ENCODE measurements at places on chromosomes 3 and 15.

- DNase-seq, result no peak
These were observed 349.8 kb upstream of the TPRG1 start for GRCh38 chr3:188822004-188822403.

- DNase-seq, result no peak
These were observed 13.2 kb downstream of the USP13 start for GRCh38 chr3:179666030-179666429.

DNA sequence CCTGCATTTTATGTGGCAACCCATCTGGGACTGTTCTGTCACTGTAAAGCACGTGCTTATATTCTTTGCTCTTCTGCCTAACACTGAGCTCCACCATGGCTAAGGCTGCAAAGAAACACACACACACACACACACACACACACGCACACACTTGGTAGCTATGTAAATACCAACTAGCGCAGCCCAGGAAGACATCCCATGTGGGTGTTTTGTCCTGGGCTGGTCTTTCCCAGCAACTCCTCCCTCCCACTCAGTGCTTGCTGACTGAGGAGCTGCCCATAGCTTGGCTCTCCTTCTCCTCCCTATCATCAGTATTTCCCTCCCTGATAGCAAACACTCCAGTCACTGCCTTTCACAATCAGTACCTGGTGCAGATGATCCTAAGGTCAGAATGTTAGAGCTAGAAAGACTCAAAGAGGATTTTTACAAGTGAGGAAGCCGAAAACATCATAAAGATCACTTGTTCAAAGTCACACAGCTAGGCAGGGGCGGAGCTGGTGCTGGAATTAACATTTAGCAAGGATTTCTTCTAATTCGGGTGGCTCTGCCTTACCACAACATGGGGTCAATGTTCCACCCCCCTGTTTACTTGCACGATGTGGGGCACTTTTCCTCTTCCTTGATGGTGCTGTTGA, 377.1 kb upstream of the TBL1XR1 start:
- peak; percentile 7 for DNase-seq

- DNase-seq, result no peak
These were observed 839.5 kb downstream of the EPHA3 start for GRCh38 chr3:89946884-89947283.

- no peak for DNase-seq
These were observed 7.4 kb downstream of the RBSN start for GRCh38 chr3:15091575-15091974.

DNA sequence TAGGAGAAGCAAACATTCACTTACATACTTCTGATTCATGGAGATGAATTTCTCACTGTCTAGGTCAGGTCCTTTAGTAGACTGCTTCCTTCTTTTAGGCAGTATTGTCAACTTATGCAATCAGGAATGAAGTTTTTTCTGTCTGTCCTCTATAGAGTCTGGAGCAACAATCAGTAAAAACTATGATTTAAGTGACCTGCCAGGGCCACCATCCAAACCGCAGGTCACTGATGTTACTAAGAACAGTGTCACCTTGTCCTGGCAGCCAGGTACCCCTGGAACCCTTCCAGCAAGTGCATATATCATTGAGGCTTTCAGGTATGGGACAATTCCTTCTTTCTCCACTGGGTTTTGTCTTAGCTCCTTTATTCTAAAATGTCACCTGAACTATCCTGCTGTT, 523.1 kb downstream of the ROBO2 start:
- DNase-seq, result no peak

DNA sequence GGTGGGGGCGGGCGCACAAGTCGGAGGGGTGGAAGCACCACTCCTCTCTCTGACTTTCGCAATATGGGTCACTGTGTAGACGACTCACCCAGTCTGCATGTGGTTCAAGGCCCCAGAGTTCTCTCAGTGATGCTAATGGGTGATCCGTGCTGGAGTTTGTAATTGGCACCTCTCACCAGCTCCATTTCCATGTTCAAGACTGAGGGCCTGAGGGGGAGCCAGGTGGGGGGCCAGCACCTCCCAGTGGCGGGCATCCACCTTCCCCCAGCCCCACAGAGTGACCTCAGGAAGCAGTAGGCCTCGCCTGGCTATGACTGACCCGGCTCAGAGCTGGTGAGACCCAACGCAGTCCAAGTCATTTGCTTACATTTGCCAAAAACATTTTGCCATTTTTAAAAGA, 230.0 kb upstream of the ST8SIA2 start:
- no peak for DNase-seq

GRCh38 chr15:39530480-39531342, 50.2 kb upstream of the THBS1 start:
- DNase-seq, result no peak

DNA sequence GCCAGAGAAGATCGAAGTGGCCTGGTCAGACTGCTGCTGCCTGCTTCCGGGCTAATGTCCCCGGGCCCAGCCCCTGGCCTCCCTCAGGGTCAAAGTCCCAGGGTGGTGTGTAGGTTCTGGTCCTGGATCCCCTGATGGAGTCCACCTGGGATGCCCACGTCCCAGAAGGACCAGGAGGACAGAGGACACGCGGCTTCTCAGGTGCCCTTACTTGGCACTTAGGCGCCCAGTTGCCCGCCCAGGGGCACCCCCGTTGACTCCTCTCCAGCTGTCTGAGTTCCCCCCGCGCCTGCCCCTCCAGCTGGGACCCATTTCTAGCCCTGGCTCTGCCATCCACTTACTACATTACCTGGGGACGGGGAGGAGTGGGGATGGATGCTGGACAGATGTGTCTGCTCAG, 44.6 kb downstream of the LINGO1 start:
- no peak for DNase-seq

GRCh38 chr15:81152799-81153198, 18.7 kb downstream of the CFAP161 start:
- DNase-seq, result no peak

GRCh38 chr3:31947162-31947561, 33.9 kb downstream of the OSBPL10 start:
- no peak for DNase-seq

Data from NCI-H187 treated with DMSO at 0.1 percent for 48 hours (cell line).